CD4-positive, alpha-beta memory T cell (primary cell): ENCODE measurements at places on chromosomes 16 and 17. TPM values are rescaled to one million over a fixed set of nuclear protein-coding genes. Genes with fewer than 3 reads are reported as not detected.

The MYH13 gene
- polyA plus RNA-seq = not detected

The HAGHL gene
- polyA plus RNA-seq = 4.0 TPM

DNA sequence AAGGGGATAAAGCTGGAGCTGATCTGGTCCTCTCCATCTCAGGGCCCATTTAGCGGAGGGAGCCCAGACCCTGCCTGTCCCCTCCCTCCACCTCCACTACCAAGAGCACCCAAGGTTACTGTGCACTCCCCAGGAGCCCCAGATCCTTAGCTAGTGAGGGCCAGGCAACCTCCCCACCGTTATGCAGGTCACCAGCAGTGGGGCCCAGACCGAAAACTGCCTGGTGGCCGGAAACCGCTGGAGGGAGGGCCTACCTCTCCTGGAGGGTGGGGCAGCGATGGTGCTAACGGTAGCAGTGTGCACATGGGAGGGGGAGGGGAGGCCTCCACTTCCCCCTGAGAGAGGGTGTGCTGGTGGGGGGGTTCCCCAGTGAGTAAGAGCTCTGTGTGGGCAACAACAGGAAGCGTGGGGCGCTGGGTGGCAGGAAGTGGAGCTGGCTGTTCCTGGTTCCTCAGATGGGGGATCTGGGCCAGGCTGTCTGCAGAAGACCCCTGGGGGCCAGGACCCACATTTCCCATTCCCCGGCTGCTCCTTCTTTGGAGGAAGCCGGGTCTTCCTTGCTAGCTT, 4.4 kb downstream of the FMNL1 start:
- H3K4me1 ChIP-seq = peaks cover 69% of the 10 kb centered on the region
- no peaks in the 10 kb centered on the region for H3K36me3 ChIP-seq
- H3K4me3 ChIP-seq = peak overlapping the region; percentile 74
- H3K27me3 ChIP-seq = no peaks in the 10 kb centered on the region
- peak; percentile 99 for DNase-seq
- H3K27ac ChIP-seq = peak overlapping the region; percentile 97

- no peak overlapping the region for H3K27ac ChIP-seq
- H3K4me1 ChIP-seq = no peaks in the 10 kb centered on the region
- H3K36me3 ChIP-seq = peaks cover 6% of the 10 kb centered on the region
- no peak overlapping the region for H3K4me3 ChIP-seq
- no peaks in the 10 kb centered on the region for H3K27me3 ChIP-seq
- no peak for DNase-seq
Observed at GRCh38 chr16:84486551-84487235, 17.8 kb downstream of the MEAK7 start.

DNA sequence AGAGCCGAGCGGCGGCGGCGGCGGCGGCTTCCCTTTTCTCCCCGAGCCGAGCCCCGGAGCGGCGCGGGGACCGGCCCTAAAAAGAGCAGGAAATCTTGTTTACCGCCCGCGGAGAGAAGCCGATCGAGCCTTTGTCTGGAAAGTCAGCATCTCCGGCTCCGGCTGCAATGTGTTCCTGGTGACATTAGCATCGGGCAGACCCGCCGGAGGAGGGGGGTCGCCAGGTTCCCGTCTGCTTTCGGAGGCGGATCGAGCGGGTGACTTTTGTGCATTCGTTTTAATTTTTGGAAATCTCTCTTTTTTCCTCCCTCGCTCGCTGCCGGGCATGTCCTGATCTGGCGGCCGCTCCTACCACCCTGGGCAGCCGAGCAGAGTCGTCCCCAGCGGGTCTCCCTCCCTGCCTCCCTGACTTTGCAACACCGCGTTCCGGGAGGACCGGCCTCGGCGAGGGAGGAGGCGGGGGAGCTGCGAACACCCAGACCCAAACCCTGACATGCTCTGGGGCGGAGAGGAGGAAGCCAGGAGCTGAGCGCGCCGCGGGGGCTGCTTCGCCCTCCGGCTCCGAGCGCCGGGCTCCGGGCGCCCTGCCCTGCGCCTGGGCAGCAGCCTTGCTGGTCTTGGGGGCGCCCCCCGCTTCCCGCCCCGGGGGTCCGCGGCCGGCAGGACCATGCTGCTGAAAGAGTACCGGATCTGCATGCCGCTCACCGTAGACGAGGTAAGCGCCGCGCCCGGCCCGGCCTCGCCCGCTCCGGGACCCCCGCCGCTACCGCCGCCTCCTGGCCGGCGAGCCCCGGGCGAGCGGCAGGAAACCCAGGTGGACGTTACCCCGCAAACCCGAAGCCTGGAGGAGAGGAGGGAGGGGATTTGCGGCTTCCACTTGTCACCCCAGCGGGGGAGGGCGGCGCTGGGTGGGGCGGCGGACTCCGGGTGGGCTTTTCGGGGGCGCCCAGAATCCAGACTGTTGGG, 690 bp downstream of the PITPNC1 start:
- H3K27me3 ChIP-seq = no peaks in the 10 kb centered on the region
- no peaks in the 10 kb centered on the region for H3K36me3 ChIP-seq
- peak overlapping the region; percentile 83 for H3K4me3 ChIP-seq
- H3K27ac ChIP-seq = peak overlapping the region; percentile 78

GRCh38 chr16:70157105-70157476, 16.5 kb upstream of the CLEC18C start:
- no peaks in the 10 kb centered on the region for H3K4me1 ChIP-seq
- peaks cover 72% of the 10 kb centered on the region for H3K36me3 ChIP-seq
- no peak overlapping the region for H3K4me3 ChIP-seq
- DNase-seq = no peak
- no peaks in the 10 kb centered on the region for H3K27me3 ChIP-seq
